ENCODE measurements at places on chromosomes 5 and 9.

DNA sequence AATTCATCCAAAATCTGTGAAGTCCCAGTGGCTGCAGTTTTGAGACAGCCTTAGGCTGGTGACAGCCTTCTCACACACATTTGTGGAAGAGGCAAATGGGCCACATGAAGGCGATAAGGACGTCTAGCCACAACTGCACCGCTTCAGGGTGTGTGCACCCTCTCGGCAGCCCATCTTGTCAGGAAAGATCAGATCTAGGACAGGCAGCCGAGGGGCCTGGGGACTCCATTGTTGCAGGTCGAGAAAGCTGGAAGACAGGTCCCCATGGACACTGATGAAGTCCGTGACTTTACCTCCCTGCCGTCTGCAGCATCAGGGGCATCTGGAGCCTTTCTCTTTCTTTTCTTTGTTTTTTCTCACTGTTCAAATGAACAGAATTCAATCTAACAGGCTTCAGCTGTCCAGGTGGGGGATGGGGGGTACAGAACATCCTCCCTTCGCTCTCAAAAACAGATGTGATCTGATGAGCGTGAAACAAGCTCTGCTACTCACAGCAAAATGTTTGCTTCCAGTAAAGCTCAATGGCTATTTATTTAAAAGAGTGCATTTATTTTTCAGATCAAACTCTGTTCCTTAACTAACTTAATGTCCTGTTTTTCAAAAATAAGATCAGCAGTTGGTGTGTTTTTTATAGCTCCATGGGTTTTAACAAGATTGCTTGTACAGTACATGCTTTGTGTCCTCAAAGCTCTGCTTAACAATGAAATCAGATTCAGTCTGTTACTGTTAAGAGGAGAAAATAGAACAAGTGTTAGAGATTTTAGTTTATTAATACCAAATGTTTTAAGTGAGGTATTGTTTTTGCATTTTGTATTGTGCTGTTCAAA is 111.8 kb upstream of the OTULINL start:
- DNase-seq = peak; percentile 76

- DNase-seq = no peak
These were observed 8.2 kb downstream of the ACSL6 start for GRCh38 chr5:132003170-132003744.

GRCh38 chr5:132365213-132365612 is 4.3 kb upstream of the SLC22A5 start:
- DNase-seq = no peak

DNA sequence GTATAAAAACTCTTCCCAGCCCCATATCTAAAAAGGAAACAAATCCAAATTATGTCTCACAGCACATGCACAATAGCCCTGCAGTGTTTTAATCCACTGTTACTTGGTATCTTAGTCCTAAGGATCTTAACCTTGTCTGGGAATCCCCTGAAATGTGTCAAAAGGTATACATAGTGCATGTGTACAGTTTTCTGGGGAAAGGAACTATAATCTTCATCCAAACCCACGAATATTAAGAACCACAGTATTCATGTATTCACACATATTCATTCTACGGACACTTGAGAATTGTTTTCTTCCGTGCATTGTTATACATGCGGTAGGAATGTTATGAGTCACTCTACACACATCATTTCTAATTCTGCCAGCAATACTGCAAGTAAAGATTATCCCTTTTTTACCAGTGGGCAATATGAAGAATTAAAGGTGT is 47.8 kb upstream of the SNX2 start:
- no peak for DNase-seq

- no peak for DNase-seq
These were observed 32.1 kb upstream of the MVB12B start for GRCh38 chr9:126294331-126295081.

GRCh38 chr5:160270704-160271103 is 41.4 kb downstream of the FABP6 start:
- DNase-seq = no peak

DNA sequence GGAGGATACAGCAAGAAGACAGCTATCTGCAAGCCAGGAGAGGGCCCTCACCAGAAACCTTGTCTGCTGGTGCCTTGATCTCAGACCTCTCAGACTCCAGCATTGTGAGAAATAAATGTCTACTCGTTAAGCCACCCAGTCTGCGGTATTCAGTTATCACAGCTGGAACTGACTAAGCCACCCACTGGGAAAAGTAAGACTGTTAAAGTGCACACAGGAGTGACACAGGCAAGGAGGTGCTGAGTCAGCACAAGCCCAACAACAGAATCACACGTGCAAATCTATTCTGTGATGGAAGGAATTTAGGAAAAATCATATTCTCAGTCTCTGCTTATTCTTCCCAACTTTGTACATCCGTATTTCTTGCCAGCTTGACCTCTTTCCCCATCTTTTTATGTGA is 200.0 kb downstream of the NR2F1-AS1 start:
- DNase-seq = no peak

DNA sequence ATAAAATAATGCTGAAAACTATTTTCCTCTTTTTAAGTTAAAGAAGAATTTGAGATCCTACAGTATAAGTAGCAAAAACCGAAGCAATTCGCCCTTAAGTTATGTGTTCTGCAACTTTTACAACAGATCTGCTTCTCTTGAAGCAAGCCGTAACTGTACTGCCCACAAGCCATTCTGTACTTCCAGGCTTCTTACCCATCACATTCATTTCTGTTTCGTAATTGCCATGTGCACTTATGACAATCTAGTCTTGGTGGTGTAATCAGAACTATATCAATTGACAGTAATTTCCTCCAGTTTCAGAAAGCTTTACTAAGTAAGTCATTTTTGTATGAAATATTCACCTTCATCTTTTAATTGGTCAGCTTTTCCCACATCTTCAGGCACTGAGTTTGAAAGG is 13.8 kb downstream of the SGTB start:
- DNase-seq = no peak

DNA sequence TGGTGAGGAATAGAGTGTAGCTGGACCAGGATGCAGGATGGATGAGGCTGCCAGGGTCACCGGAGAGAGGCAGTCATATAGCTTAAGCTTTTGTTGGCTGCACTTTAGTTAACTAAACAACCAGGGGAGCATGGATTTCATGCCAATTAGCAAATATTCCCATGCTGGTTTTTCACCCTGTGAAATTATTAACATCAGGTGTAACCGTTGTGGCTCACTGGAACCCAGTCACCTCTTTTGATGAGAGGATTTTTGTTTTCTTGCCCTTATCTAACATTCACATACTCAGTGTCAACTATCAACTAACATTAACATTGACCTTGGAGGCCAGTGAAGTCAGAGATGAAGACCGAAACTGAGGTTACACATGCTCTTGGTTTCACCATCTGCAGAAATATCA is 97.2 kb upstream of the BASP1 start:
- no peak for DNase-seq

DNA sequence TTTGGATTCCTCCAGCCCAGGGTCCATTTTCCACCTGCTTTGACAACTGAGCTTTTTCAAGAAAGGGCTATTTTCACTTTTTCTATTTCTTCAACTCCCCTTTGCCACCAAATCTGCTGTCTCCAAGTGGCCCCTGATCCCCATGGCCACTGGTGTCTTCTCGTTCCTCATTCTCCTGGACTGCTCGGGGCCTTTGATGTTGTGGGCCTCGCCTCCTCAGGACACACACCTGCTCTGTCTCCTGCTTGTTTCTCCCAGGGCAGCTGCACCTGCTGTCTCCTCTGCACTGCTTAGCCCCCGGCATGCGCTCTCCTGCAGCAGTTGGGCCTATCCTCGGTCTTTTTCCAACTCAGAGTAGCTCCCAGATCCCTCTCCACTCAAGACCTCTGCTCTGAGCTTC is 16.3 kb upstream of the NANS start:
- no peak for DNase-seq

DNA sequence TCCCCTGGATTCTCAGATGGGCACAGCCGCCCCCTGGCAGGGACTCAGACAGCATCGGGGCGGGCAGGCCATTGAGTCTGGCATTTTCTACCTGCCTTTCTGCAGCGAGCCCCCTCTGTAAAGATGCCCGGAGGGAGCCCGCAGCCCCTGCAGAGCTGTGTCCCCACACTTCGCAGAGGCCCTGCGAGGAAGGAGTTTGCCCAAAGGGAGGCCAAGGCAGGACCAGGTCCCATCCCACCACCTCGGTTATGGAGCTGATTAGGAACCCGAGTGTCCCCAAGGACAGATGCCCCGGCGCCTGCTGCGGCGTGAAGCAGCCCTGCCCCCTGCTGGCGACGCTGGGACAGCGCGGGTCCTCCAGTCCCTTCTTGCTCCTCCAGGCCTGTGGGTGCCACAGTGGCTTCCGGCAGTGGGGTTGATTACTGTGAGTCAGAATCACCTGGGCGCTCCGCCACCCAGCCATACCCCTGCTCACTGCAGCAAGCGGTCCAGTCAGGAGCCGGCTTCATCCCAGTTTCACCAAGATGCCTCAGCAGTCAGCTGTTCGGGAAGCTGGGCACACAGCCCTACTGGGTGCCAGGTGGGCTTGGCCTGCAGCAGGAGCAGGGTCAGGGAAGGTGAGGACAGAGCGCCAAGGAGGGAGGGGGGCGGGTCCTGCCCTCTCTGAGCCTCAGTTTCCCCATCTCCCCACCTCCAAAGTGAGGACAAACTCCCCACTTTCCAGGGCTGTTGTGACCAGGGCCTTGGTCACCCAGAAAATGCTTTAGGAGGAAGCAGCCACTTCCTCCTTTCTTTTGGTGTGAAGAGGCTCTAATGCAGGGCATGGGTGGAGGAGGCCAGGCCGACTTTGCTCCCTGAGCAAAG is 117.2 kb downstream of the RXRA start:
- DNase-seq = peak; percentile 71

DNA sequence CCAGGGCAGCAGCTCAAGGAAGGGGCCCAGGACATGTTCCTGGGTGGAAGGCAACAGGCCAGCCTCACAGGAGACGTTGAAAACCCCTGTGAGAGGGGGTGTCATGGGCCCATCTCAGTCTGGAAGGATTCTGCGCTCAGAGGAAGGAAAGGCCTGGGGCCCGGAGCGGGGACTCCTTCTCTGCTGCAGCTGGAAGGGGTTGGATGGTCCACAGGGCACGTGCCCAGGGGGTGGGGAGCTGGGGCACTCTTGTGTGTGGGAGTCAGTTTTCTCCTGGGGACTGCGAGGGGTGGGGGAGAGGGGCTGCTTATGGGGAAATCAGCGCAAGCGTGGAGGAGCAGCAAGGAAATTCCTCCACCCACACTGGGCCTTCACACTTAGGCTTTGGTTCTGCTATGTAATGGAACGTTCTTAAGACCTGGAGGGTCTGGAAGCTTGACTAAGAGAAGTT is 2.9 kb upstream of the LPCAT1 start:
- no peak for DNase-seq

- DNase-seq = no peak
These were observed 265.5 kb upstream of the ADAMTSL1 start for GRCh38 chr9:18208166-18209059.

DNA sequence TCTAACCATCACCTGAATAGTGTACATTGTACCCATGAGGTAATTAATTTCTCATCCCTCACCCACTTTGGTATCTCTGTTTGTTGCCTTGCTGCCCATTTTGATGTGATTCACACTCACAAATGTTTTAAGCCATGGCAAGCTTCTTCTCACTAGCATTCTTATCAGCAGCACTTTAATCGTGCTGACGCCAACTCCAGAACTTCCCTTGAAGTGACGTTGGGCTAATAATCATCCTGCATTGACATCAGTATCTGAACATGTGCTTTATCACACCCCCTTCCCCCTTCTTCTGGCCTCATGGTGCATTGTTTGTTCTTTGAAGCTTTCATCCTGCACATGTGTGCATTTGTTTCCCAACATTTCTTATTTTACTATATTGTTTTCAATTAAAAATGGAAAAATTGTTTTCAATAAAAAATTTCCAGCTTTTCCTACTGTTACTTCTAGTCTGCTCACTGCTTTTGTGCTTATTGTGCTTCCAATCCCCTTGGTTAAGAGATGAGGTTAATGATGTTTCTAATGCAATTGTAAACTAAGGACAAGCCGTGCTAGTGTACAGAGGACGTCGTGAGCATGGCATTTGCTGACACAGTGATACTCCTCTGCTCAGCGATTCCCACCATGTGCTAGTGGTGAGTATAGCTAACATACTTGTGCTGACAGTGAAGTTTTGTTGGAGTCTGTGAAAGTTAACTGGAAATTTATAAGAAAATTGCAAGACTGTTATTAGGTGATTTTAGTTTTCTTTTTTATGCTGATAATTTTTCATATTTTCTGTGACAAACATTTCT is 238.5 kb downstream of the KDM4C start:
- DNase-seq = no peak

GRCh38 chr9:126587187-126588185 is 26.2 kb upstream of the LMX1B start:
- DNase-seq = no peak

GRCh38 chr9:100669968-100670367 is 92.1 kb downstream of the CAVIN4 start:
- no peak for DNase-seq
